ENCODE measurements at places on chromosomes 11 and 22. TPM values are rescaled to one million over a fixed set of nuclear protein-coding genes. Genes with fewer than 3 reads are reported as not detected.

- DNase-seq = no peak
Measured at GRCh38 chr22:26122920-26123468, 46.3 kb upstream of the SEZ6L start.

DNA sequence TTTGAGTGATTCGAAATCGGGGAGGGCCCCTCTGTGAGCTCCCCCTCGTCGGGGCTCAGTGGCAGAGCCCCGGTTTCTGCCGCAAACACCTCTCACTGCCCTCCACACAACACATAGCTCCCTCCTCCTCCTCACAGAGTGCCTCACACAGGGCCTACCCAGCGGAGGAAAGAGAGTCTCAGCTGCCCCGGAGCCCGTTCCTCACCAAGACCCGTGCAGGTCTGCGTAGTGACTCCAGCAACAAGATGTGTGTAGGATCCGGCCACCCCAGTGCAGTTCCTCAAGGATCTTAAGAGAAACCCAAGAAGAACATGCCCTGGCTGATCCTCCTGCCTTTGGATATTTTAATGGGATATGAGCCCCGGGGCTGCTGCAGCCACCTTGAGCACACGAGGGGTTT, 238.4 kb downstream of the BRD1 start:
- no peak for DNase-seq

DNA sequence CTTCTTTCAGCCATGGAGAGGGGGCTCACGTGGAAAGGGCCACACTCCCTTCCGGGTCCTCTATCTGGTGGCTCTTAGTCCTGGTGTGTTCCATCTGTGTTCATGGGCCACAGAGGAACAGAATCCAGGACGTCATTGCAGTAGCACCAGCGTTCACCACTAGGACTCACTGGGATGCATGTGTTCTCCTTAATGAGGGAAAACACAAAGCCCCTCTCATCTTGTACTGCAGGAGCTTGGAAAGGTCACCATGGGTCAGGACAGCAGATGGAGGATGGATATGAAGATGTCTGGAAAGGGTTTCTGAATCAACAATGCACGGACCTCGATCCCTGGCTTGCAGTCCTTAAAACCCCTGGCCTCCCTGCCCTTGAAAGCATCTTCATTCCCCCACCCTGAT, 113.8 kb upstream of the THY1 start:
- DNase-seq = no peak

Gene KCNK4
- 0.09 TPM for polyA plus RNA-seq

GRCh38 chr22:46640293-46641055, 20.3 kb downstream of the GRAMD4 start:
- no peak for DNase-seq

DNA sequence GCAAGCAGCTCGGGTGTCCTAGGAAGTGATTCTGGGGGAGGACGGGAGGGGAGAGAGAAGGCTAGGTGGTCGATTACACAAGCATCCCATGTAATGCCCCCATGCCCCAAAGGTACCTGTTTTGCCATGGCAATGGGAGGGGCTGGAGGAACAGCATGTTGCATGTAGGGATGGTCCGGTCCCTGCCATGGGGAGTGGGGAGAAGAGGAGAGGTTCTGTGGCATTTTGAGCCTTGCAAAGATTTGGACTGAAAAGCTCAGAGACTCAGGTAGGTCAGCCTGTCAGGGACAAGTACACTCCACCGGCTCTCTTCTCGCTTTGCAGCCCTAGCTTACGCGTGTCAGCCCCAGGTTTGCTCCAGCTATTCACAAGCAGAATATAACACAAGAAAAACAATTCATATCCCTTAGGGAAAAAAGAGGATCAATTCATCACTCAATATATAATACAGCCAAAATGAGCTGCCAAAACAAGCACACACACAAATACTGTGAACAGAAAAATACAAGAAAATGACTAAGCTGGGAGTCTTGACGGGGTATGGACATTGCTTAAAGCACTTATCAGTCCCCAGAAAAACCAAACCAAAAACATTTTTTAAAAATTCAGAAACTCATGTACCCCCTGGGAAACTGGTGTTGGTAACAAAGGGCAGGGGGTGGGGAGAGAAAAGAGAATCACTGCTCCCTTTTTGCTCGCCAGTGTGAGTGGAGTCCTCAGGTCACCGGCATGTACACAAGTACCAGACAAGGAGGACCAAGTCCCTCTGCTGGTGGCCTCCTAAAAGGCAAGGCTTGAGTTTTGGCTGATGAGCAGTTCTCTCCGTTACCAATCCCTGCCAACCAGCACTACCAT, 21.6 kb downstream of the APOL5 start:
- DNase-seq = no peak

GRCh38 chr11:111045407-111045803, 200.1 kb upstream of the POU2AF2 start:
- no peak for DNase-seq

GRCh38 chr22:31281733-31282132, 10.6 kb downstream of the PIK3IP1 start:
- DNase-seq = no peak

GRCh38 chr11:71311928-71312510, 59.6 kb upstream of the SHANK2 start:
- no peak for DNase-seq

- peak; percentile 66 for DNase-seq
Measured at GRCh38 chr11:69449320-69450063, 32.0 kb upstream of the LINC01488 start.

Gene POTEH
- not detected for polyA plus RNA-seq

GRCh38 chr11:6260207-6260726, 629 bp downstream of the CCKBR start:
- no peak for DNase-seq

Gene POU2AF3
- polyA plus RNA-seq = 18.8 TPM

Gene LAYN
- polyA plus RNA-seq = 11.5 TPM

- no peak for DNase-seq
Measured at GRCh38 chr11:116715383-116715782, 57.4 kb downstream of the BUD13 start.

Gene SCARF2
- polyA plus RNA-seq = 39.6 TPM

DNA sequence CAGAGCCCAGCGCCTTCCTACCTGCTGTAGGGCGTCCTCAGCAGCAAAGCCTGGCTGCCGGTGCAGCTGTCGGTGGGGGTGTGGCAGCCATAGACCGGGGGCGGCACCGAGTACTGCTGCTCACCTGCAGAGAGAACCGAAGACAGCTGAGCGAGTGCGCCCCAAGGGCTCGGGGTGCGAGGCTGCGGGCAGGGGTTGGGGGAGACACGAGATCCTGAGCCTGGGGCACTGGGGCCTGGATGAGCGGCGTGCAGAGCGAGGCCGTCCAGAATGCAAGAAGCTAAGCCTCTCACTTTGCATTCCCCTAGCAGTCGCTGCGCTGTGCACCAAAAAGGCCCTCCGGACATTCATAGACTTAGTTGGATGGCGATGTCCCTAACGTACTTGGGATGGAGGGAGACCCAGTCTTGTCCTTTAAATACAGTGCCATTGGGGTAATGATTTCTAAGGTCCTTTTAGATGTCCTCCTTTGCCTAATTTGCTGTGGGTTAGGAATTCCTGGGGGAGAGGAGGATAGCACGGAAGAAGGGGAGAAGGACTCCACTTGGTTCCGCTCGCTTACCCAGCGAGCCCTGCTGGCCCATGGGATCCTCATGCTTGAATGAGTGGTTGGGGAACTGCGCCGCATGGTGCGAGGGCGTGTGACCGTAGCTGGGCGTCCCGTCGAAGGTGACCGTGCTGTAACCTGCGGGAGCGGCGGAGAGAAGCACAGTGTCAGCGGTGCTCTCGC, 7.2 kb downstream of the WT1 start:
- no peak for DNase-seq

GRCh38 chr11:76768088-76768908, 14.9 kb upstream of the TSKU start:
- no peak for DNase-seq

GRCh38 chr11:128481135-128481534, 106.2 kb downstream of the ETS1 start:
- no peak for DNase-seq

DNA sequence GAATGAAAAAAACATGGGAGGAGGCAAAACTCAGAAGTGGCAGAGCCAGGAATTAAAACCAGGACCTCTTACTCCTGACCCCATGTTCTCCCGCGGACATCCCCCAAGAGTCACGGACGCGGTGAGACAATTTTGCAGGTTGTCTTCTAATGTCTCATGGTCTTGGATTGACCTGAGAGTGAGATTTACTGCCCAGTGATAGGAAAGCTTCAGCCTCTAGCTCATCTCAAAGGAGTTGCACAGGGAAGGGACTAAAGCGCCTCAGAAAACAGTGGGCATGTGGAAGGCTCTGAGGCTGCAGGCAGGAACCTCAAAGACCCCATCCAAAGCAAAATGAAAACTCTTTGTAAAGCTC, 197.4 kb downstream of the ADAMTS15 start:
- no peak for DNase-seq

Gene NXPE1
- polyA plus RNA-seq = 0.05 TPM

DNA sequence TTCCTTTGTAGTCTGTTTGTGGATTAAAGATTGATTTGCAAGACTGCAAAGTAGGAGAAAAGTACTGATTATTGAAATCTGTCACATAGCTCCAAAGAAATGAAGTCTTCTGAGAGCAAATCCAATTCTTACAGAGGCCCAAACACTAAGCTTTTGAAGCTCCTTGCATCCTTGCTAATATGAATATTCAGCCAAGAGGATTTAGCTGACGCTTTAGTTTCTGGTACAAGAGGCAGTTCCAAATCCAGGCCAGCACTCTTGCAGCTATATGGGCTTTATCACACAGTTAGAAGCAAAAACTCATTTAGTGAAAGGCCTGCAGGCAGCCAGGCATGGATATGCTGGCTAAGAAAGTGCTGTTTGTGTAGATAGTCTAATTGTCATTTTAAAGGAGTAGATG, 12.7 kb downstream of the PAAF1 start:
- DNase-seq = no peak

GRCh38 chr22:22157348-22157725, 87.2 kb upstream of the VPREB1 start:
- DNase-seq = no peak

GRCh38 chr11:105780781-105781525, 171.1 kb downstream of the GRIA4 start:
- DNase-seq = no peak

- no peak for DNase-seq
Measured at GRCh38 chr11:34254011-34254410, 103.8 kb downstream of the ABTB2 start.

Gene TMEM45B
- 2.9 TPM for polyA plus RNA-seq
